ENCODE measurements at places on chromosomes 16 and 17.

GRCh38 chr17:19291646-19292376 is 54.6 kb downstream of the EPN2 start:
- DNase-seq, result no peak

DNA sequence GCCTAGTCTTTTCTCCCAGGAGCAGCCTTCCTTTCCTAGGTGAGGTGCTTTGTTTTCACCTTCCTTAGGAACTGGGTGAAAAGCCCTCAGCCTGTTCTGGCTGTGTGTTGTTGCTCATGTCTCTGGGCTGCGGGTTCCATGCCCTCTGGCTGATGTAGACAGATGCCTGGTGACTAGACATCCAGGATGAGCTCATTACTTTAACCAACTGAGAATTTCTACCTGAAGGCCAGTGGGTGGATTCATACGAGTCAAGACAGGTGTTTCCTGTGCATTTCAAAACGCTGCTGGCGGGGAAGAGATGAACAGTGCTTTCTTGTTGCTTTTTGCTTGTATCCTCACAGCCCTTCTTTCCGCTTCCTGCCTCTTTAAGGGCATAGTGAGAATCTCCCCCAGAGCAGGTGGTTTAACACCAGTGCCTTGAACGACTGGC is 22.3 kb downstream of the SAP30BP start:
- DNase-seq, result no peak

GRCh38 chr17:74842599-74843351 is 16.9 kb downstream of the GRIN2C start:
- DNase-seq, result peak; percentile 75

- no peak for DNase-seq
Measured at GRCh38 chr17:66474806-66475497, 172.5 kb downstream of the PRKCA start.

GRCh38 chr17:76388966-76389888 is 4.8 kb downstream of the SPHK1 start:
- DNase-seq, result no peak

DNA sequence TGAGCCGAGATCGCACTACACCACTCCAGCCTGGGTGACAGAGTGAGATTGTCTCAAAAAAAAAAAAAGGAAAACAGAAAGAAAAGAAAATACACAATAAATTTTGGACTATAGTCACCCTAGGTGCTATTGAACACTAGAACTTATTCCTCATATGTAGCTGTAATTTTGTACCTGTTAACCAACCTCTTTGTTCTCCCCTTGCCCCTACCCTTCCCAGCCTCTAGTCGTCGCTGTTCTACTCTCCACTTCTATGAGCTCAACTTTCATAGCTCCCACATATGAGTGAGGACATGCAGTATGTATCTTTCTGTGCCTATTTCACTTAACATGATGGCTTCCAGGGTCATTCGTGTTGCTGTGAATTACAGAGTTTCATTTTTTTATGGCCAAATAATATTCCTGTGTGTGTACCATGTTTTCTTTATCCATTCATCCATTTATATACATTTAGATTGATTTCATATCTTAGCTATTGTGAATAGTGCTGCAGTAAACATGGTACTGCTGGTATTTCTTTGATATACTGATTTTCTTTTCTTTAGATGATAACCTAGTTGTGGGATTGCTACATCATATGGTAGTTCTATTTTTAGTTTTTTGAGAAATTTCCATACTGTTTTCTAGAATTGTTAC is 28.3 kb downstream of the VPS35L start:
- DNase-seq, result peak; percentile 33

- no peak for DNase-seq
Measured at GRCh38 chr17:4485676-4486646, 12.7 kb upstream of the SPNS2 start.

GRCh38 chr16:83206426-83206825 is 579.7 kb downstream of the CDH13 start:
- no peak for DNase-seq

DNA sequence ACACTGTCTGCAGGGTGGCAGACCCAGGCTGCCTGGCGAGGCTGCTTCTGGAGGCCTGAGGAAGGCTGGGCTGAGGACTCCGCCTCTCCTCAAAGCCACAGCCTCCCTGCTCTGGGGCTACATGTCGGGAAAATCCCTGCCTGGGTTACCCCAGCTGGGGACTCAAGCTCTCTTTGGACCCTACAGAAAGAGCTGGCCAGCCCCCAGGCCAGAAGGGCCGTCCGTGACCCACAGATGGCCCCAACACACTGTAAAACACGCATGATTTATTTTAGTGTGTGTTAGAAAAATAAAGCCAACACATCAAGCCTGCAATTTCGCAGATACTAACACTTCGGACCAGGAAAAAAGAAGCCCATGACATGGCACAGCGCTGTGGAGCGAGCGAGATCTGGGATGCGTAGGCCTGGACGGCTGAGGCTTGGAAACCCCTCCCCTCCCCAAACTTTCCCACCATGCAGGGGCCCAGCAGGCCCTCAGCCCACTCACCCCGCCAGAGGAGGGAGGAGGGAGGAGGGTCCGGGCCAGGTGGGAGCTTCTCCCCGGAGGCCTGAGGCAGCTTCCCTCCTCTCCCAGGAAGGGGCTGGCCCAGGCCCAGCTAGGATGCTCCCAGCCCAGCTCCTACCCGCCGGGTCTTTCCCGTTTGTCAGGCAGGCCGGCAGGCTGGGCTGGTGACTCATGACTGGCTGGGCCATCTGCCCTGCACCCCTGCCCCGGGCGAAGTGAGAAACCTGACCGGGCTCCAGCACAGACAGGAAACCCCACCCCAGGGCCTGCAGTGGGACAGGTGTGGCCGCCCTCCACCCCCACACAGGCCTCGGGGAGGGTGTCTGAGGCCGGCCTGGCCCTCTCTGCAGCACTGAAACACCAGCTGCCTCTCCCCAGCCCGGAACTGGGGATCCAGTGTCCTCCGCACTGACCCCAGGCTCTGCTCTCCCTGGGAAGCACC is 34.1 kb upstream of the SLC38A10 start:
- peak; percentile 69 for DNase-seq

GRCh38 chr17:60151355-60151754 is 1.6 kb downstream of the CA4 start:
- no peak for DNase-seq

- DNase-seq, result no peak
Measured at GRCh38 chr16:58938811-58939210, 204.7 kb upstream of the GOT2 start.

- no peak for DNase-seq
Measured at GRCh38 chr17:40760105-40761016, 5.2 kb upstream of the KRT25 start.

GRCh38 chr17:45063198-45063597 is 2.1 kb downstream of the NMT1 start:
- no peak for DNase-seq
